Stimulated activated effector memory CD8-positive, alpha-beta T cell treated with anti-CD3 and anti-CD28 coated beads, Interleukin-12 subunit alpha, Interleukin-12 subunit beta, amount 100 ng/mL, for 72 hours (primary cell): ENCODE measurements at places on chromosomes 12 and 14.

DNA sequence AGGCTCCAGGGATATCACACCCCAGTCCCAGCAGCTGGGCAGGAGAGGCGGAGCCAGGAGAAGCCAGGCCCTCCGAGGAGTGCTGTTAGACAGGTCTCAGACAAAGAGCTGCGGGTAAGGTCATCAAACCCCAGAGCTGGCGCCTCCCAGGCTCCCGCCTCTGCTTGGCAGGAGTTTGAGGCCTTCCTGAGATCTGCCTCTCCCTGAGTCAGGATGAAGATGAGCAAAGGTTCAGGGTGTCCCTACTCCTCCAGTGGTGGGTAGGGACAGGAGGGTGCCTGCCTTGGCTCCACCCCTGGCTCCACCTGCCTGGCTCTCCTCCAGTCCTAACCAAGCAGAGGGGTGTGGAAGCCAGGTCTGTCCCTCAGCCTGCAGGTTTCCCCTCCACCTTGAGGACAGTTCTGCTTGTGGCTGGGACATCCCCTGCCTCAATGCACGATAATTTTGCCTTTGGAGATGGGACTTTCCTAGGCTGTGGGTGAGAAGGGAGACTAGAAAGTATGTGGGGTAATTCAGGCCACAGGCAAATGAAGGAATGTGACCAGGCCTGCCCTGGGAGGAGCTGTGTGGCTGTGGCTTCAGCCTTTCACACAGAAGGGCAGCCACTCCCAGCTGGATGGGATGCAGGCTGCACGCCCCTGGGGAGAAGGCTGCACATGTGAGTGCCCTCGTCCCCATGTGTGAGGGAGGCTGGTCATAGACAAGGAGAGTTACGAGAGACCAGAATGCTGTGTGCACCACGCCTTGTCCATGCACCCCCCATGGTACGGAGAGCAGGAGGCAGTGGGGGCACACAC, 2.2 kb downstream of the PLEKHG6 start:
- no peak for DNase-seq

DNA sequence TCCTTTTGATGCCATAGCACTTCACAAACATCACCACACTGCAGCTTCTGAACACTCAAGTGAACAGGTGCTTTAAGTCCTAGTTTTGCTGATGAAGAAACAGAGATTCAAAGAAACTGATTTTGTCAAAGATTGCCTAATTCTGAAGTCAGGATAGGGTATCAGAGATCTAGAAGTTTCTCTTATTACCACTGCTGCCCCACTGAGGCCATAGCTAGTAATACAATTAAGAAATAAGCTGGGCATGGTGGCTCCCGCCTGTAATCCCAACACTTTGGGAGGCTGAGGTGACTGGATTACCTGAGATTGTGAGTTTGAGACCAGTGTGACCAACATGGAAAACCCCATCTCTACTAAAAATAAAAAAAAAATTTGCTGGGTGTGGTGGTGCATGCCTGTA, 458.3 kb upstream of the SEL1L start:
- no peak for DNase-seq

GRCh38 chr12:131066207-131066885, 112.6 kb downstream of the ADGRD1 start:
- no peak for DNase-seq

- DNase-seq = no peak
Observed at GRCh38 chr14:58821421-58821820, 183.7 kb downstream of the DACT1 start.

GRCh38 chr14:22469538-22470303, 119.3 kb downstream of the DAD1 start:
- DNase-seq = no peak

GRCh38 chr14:88729159-88729558, 63.6 kb downstream of the EML5 start:
- no peak for DNase-seq

DNA sequence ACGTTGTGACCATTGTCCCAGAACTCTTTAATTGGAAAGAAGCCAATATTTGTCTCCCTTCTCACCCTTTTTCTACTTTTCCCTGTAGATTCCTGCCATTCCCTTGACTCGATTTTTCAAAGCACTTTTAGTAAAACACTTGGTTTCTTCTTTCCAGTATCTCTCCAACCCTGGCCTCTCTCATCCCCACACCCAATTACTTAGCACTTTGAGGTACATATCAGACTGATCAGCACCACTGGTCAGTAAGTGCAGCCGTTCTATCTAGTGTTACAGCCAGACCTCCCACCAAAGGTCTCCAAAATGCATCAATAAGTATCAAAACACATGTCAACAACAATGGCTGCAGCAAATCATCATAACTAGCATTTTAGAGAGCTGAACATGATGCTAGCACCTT, 141.9 kb downstream of the BTG1 start:
- no peak for DNase-seq

- DNase-seq = no peak
Observed at GRCh38 chr12:64273527-64274403, 51.7 kb upstream of the KICS2 start.

GRCh38 chr14:69753860-69754259, 13.1 kb upstream of the SRSF5 start:
- no peak for DNase-seq

DNA sequence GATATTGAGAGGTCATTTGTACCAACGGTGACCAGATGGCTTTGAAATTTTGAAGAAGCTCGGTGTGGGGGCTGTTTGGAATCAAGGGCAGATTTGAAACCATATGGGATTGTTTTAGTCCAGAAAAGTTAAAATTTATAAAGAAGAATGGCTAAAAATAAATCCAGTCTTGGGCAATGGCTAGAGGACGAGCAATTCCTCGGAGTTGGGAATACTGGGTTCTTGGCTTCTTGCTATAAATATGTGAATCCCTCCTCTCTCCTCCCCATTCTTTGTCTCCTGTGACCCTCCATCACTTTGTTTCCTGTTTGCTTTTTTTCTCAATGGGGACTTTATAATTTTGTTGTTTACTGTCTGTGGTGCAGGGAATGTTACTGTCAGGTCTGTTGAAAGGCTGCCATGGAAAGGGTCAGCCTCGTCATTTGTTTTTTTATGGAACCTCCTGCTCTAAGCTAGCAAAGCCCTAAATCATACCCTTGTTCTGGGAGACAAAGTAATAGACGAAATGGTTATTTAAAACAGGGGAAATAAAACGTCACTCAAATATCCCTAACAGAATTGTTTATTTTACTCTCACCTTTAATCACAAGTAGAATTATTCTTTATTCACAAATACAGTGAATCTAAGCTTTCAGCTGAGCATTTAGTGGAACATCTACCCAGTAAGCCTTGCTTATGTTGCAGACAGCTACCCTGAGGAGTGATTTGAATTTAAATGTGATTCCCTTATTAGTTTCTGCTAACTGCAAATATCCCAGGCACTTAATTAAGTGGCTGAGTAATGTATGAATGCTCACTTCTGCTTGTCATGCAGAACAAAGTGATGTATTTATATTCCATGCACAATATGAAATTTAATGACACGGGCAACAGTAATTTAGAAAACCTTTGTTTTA, 273.1 kb upstream of the NOVA1 start:
- no peak for DNase-seq
